MG63 (cell line): ENCODE measurements at places on chromosomes 3 and 15.

GRCh38 chr3:72820415-72820814 is 27.8 kb downstream of the SHQ1 start:
- DNase-seq, result peak; percentile 38

GRCh38 chr3:127859730-127860129 is 37.4 kb upstream of the MGLL start:
- DNase-seq, result no peak

- DNase-seq, result no peak
These were observed 14.5 kb downstream of the RBP1 start for GRCh38 chr3:139524841-139525636.

- no peak for DNase-seq
These were observed 35.6 kb upstream of the FGF7 start for GRCh38 chr15:49387471-49387870.

DNA sequence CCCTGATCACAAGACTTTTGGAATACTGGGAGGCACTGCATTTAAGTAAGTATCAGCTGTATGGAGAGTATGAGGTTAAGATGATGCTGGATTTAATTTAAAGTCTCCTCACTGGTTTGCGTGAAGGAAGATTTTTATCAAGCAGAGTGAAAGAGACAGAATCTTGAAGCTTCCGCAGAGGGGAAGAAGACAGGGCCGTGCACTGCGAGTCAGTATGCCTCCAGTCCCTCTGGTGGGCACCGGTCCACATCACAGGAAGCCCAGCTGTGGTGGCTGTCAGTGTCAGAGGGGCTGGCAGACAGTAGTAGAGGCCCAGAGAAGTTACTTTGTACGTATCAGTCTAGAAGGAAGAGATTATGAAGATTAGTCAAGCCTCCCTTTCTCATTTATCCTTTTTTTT is 379.0 kb upstream of the TPRG1 start:
- DNase-seq, result peak; percentile 9

DNA sequence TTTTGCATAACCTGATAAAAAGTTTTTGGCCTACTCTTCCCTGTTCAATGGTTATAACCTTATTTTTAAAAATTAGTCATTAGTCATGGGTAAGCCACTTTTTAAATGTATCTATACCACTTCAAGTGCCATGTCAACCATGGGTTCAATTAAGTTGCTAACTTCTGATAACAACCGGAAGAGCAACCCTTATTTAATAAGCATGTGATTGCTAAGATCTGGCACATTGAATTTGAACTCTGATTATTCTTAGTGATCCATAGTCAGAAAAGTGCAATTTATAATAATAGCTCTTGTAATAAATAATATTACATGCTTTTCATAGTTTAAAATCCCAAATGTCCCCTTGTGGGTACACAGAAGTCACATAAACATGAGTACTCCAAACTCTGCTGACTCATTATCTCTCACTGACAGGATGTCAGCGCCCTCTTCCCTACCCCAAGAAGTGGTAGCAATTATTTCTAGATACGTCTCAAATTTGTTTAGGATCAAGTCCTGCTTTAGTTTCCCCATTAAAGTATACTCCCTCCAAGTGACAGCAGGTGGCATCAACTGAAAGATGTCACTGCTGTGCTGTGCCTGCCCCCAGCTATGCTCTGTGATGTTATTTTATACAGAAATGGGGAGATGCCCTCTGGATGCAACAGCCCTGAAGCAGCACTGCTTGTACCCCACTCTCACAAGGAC is 18.6 kb downstream of the SAMD7 start:
- DNase-seq, result no peak

GRCh38 chr15:67065531-67066005 is at the start of gene SMAD3:
SMAD3 (plus strand) TSS chr15:67065602; CDS start chr15:67066155, 553 bp downstream.
- peak; percentile 98 for DNase-seq

- DNase-seq, result no peak
These were observed 102.4 kb upstream of the IGSF10 start for GRCh38 chr3:151563305-151563704.

GRCh38 chr3:30076899-30077298 is 529.5 kb upstream of the TGFBR2 start:
- DNase-seq, result no peak

DNA sequence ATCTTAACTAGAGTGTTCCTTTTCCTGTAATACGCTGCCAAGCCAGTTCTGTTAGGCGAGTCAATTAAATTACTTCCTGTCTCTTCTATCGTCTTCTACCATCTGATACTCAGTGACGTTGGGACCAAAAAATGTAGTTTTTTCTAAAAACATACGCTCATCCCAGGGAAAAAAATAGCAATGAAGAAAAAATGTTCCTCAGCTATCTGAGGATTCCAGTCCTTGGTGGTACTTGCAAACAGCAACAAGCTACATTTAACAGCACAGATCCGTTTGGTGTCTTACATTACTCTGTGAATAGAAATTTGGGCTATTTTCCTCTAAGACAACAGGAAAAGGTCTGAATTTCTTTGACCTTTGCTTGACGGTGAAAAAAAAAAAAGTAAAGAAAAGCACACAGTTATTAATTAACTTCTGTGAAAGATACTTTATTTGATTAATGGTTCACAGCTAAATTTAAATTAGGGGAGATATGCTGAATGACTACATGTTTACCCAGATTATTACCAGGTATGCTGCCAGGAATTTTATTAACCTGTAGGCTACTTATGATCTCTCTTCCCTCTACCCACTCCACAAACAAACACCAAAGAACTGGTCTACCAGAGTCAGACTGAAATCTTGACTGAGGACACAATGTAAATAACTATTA is 254.4 kb upstream of the ZPLD1 start:
- DNase-seq, result no peak

GRCh38 chr3:142944342-142944741 is 19.1 kb downstream of the PAQR9 start:
- no peak for DNase-seq

DNA sequence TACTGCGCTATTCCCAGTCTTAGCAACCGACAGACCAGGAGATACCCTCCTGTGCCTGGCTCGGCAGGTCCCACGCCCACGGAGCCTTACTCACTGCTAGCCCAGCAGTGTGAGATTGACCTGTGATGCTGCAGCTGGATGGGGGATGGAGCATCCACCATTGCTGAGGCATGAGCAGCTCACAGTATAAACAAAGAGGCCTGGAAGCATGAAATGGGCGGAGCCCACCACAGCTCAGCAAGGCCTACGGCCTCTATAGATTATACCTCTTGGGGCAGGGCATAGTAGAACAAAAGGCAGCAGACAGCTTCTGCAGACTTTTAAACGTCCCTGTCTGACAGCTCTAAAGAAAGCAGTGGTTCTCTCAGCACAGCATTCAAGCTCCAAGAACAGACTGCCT is 160.3 kb downstream of the ANXA2 start:
- no peak for DNase-seq

DNA sequence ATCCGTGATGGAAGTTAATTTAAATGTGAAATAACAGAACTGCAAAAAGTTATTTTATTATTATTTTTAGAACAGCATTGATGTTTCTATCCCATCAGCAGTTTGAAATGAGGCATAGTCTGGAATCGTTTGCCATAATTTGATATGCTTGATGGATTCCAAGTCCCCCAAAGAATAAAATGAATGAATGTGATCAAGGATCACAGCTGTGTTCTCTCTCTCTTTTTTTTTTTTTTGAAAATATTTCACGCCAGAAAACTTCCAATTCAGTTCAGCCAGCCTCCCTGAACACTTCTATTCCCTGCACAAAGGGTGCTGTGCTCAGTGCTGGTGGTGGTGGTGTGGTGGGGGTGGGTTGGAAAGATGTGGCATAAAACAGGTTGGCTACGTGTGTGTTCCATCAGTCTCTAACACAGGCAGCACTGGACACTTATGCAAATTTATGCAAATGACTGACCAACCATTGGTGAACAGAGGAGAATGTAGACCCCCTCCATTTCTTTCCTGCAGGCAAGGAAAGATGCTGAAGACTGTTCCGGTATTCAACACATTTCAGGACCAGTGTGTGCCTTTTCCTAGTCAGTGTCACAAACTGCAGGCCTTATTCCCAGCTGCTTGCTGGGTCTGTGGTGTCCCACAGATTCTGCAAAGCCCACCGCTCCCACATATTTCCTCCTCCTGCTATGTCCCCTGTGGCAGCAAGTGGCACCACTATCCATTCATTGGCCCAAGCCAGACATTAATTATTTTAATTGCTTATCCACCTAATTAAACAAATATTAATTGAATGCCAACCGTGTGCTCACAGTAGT is 10.6 kb downstream of the ARNT2 start:
- no peak for DNase-seq

GRCh38 chr3:124298951-124299350 is 307.0 kb upstream of the ROPN1 start:
- no peak for DNase-seq

DNA sequence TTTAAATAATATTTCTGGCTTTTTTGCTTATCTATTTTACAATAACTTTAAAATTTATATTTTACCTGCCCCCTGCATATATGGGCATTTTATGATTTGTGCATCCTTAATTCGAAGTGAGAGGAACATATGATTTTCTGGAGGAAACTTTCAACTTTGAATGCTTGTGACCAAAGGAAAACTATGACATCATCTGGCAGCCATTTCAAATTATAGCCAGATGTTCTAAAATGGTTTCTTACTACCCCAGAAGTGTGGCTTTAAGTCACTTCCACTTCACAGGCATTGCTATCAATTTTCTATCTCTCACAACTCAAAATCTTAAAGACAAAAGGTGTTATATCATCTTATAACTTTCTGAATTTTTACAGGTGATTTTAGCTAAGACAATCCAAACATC is 508.8 kb downstream of the RBMS3 start:
- DNase-seq, result no peak

DNA sequence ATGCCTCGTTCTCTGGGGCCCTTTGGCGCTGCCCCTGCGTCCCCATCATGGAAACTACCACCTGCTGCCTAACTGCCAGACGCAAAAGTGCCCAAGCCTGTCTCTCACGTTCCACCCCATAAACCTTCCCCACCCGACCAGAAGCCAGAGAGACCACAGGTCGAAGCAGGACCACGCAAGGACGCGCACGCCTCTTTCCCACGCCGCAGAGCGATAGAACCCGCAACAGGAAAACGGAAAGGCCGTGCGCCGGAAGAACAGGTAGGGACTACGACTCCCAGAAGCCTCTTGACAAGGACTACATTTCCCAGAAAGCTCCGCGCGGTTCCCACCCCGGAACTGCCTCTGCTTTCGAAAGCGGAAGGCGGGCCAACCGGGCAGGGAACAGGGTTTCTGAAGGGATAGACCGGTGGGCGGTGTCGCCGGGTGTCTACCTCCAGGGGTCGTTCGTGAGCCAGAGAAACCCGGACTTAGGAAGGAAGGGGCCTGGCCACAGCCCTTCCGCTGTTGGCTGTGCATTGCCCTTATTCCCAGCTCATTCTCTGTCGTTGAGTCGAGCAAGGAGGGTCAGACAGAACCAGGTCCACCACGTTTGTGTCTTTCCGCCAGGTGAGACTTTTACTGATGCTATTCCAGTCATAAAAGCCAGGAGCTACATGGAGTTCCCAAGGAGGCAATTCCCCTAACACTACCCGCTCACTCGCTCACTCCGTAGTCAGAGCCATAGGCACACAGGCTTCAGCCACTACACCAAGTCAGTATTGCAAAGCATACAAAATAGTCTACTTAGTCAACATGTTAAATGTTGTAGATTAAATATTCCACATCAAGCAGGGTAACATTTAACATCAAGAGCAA is 56.6 kb upstream of the ZBTB38 start:
- peak; percentile 99 for DNase-seq

DNA sequence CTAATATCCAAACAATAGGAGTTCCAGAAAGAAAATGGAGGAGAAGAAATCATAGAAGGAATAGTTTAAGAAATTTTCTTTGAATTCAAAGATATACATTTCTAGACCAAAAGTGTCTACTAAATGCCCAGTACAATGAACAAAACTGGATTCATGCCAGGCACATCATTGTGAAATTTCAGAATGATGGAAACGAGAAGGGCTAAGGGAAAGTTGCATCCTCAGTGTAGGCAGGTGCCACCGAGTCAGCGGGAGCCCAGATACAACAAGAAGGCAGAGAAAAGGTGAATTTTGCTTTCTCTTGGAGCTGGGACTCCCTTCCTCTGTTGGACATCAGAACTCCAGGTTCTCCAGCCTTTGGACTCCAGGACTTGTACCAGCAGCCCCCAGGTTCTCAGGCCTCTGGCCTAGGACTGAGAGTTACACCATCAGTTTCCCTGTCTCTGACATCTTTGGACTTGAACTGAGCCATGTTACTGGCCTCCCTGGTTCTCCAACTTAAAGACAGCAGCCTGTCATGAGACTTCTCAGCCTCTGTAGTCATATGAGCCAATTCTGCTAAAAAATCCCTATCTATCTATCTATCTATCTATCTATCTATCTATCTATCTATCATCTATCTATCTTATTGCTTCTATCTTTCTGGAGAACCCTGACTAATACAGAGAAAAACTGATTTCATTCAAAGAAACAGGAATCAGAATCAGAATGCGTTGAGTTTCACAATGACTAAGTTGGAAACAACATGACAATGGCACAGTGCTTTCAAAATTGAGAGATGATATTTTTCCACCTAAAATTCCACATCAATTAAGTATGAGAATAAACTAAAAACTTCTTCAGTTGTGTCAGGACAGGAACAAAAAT is 207.7 kb downstream of the FAM43A start:
- DNase-seq, result no peak

DNA sequence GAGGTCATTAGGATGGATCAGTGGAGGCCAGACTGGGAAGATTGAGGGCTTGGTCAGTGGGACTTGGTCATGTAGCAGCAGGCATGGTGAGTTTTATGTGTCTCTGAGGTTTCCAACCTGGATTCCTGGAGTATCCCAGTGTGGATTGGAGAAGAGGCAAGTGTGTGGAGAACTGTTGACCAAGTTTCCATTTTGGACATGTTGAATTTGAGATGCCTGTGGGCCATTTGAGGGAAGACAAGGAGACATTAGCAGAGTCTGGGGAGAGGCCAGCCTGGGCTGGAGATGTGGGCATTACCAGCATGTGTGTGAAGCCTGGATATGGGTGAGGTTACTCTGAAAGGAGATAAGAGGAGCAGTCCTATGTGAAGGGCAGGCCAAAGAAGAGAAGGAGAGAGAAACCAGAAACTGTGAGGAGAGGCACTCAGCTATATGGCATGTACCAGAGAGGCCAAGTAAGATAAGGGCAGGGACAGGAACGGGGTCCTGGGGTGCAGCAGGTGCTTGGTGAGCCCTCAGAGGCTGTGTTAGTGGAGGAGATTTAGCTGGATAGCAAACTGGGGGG is 4.3 kb downstream of the SLC25A38 start:
- DNase-seq, result no peak
